COLO829 (cell line): ENCODE measurements at places on chromosomes 6 and 20.

DNA sequence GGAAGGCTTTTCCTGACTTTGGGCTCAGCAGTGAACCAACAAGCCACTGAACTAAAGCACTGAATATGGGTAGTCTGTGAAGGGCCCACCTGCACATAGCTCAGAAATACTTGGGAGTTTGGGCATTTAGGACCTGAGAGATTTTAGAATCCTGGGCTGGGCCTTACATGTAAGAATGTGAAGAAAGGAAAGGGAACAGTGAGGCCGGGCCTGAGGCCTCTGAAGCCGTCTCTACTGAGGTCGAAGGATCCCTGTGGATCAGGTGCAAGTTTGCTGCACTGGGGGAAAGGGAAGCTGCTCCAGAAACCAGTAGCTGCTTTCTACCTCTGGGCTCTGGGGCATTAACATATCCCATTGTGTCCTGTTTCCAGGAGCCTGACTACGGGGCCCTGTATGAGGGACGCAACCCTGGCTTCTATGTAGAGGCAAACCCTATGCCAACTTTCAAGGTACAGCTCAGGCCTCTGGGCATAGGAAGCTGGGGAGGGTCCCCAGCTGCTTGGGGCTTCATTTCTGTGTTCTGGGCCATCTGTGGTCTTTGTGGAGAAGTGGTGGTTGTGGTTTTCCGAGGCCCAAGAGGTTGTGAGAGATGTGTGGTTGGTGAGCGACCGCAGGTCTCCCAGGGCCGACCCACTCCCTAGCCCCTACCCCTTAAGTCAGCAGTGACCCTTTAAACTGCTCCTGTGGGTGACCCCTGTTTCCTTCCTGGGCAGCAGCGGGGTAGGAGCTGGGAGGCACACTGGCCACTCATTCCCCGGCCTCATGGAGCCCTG, 30.3 kb downstream of the PLCG1 start:
- no peak for DNase-seq

- DNase-seq = peak; percentile 45
Observed at GRCh38 chr6:117840541-117840983, 66.5 kb upstream of the SLC35F1 start.

- no peak for DNase-seq
Observed at GRCh38 chr6:29456971-29457370, at the start of the genes OR11A1 and OR2H1. Gene OR11A1, minus strand, starts transcription at chr6:29457071. Its CDS starts 29,430 bp downstream, at chr6:29427641. Gene OR2H1, plus strand, starts transcription at chr6:29457155. Its CDS starts 4,615 bp downstream, at chr6:29461770.

GRCh38 chr6:73797861-73798260, 101.9 kb downstream of the CD109 start:
- no peak for DNase-seq

- no peak for DNase-seq
Observed at GRCh38 chr6:106666282-106667021, 37.1 kb downstream of the QRSL1 start.

GRCh38 chr20:36030149-36030548, 61.8 kb downstream of the CNBD2 start:
- DNase-seq = no peak

GRCh38 chr6:154460306-154461071, 50.0 kb downstream of the CNKSR3 start:
- DNase-seq = no peak

GRCh38 chr6:125821825-125822281, 31.1 kb downstream of the NCOA7 start:
- DNase-seq = peak; percentile 89

GRCh38 chr20:59945175-59945574, 5.0 kb downstream of the FAM217B start:
- no peak for DNase-seq

- no peak for DNase-seq
Observed at GRCh38 chr6:169935348-169935718, 183.9 kb downstream of the ERMARD start.

GRCh38 chr20:17733767-17734304, 34.1 kb downstream of the BANF2 start:
- DNase-seq = no peak

DNA sequence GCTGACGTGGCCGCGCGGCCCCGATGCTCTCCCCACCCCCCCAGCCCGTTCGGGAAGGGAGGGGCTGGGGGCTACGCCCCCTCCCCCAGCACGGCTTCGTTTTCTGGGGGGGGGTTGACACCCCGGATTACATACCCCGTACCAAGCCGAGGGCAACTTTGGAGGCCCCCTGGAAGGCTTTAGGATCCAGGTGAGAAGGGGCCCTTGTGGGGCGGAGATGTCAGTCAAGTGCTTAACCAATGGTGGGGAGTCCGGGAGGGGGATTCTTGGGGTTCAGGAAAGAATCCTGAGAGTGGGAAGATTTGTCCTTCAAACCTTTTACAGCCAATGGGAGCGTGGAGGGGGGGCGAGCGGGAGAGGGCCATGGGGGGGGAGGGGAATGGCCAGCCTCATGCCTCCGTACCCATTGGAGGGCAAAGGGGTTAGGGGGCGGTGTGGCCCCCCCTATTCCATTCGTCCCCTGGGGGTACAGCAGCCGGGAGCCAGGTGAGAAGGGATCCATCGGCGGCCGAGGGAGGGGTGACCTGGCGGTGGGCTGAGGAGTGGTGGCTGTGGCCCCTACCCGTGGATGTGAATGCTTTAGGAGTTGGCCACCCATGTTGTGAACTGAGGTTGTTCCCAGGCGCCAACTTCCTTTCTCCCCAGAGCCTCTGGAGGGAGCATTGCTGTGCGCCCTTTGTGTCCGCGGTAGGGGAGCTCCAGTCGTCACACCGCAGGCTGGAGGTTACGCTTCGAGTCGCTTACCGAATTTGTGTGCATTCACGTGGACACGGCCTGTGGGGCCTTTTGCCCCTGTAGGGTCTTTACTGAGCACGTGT, 682 bp downstream of the BRD2 start:
- no peak for DNase-seq

DNA sequence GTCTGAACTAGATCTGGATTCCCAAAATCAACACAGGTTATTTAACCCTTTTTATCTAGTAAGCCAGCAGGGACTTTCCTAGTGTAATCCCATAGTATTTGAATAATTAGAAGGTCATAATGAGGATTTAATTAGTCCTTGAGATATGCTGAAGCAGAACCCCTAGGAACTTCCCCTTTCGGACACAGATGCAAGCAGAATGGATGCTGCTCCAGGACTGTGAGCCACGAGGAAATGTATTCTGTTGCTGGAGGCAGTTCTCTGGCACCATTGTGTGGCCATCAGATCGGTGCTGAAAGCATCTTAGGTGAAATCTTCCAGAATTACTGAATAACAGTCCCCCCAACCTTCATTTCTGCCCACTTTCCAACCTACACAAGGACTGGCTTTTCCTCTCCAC, 206.9 kb downstream of the TMEM242 start:
- no peak for DNase-seq

- peak; percentile 40 for DNase-seq
Observed at GRCh38 chr20:7926767-7927166, 13.5 kb downstream of the HAO1 start.

DNA sequence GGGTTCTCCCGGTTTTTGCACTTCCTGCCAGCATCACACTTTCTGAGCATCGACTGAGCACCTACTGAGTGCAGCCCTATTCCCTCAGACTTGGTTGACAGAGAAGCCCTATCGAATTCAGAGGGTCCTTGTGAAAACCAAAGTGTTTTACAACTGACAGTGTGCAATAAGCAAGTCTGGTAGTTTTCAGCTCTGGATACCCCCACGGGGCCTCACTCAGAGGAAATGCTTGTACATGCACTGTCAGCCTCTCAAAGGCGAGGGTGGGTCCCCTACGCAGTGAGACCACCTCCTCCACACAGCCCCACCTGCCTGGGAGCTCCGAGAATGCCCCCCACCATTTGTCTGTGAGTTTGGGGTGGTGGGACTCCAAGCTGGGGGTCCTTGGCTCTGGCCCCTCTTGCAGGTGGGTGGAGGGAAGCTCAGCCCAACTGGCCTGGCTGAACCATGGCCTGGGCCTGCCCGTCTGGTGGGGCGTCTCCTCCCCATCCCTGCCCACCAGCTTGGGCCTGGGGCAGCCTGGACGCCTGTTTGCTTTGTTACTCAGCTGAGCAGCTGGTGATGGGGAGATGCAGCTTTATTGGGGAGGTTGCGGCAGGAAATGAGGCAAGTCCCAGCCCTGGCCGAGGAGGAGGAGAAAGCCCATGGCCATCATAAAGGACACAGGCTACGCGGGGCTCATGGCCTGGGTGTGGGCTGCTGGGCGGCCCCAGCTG, 1.7 kb downstream of the SPDEF start:
- no peak for DNase-seq

- no peak for DNase-seq
Observed at GRCh38 chr6:147779624-147780023, 271.1 kb downstream of the SAMD5 start.

DNA sequence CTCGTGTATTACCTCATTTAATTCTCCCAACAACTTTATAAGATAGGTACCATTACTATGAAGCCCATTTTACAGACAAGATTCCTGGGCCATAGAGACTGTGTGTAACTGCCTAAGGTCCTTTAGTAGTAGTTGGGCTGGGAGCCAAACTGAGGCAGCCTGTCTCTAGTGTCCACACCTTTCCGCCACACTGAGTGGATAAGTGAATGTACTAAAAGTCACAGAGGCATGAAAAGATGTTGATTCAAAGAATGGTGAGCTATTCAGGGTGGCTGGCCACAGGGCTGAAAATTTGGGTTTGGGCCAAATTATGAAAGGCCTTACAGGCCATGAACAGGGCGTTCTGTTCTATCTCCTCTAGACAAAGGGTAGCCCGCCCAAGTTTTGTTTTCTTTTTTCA, 11.0 kb downstream of the CD24 start:
- DNase-seq = no peak
